ENCODE measurements at places on chromosomes 4 and X. TPM values are rescaled to one million over a fixed set of nuclear protein-coding genes. Genes with fewer than 3 reads are reported as not detected.

The NRK gene
- 4.8 TPM for total RNA-seq

The PCSK1N gene
- total RNA-seq = 1.4 TPM

The SLIT2 gene
- 7.7 TPM for total RNA-seq

The AMTN gene
- total RNA-seq = not detected

The ADGRG4 gene
- not detected for total RNA-seq

The BGN gene
- 356 TPM for total RNA-seq

The PRSS48 gene
- not detected for total RNA-seq

The CFAP47 gene
- not detected for total RNA-seq
